Immature natural killer cell (primary cell): ENCODE measurements at places on chromosomes 7 and 10.

DNA sequence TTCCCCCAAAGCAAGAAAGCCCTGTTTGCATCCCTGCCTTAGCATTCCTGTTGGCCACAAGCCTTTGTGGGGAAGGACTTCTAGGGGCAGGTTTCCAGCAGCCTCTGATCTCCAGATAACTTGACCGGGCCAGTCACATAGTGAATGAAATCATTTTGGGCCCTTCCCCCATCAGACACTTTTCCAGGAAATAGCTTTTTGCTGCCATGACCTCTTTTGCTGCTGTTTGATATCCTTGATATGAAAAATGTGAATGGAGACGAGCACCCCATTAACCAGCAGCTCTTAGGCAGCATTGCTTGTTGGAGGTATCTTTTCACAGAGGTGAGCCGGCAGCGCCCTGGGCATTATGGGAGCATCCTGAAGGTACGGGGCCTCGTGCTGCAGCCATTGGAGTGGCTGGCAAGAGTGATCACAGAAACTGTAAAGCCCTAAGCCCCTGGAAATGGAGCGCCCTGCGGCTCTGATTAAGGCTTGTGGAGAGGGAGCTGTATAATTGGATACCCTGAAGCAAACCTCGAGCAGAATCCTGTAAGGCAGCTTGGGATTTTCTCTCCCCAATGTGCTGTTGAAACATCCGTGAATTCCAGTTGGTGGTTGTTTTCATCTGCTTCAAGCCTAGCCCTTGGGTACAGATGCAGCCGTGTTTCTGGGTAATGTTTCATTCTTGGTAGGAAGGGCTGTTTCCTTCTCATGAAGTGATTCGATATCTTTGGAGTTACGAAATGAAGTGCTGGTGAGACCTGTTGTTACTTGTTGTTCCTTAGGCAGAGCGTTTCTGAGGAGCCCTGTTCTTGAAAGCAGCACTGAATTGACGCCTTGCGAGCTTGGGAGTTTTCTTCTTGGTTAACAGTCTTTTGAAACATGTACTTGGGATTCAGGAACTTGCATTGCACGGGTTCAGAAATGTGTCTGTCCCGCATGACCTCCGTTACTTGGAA, 179.0 kb downstream of the PTEN start:
- no peaks in the 10 kb centered on the region for H3K36me3 ChIP-seq
- peaks cover 14% of the 10 kb centered on the region for H3K4me1 ChIP-seq
- H3K27me3 ChIP-seq: peaks cover 10% of the 10 kb centered on the region
- DNase-seq: no peak
- H3K4me3 ChIP-seq: no peak overlapping the region

DNA sequence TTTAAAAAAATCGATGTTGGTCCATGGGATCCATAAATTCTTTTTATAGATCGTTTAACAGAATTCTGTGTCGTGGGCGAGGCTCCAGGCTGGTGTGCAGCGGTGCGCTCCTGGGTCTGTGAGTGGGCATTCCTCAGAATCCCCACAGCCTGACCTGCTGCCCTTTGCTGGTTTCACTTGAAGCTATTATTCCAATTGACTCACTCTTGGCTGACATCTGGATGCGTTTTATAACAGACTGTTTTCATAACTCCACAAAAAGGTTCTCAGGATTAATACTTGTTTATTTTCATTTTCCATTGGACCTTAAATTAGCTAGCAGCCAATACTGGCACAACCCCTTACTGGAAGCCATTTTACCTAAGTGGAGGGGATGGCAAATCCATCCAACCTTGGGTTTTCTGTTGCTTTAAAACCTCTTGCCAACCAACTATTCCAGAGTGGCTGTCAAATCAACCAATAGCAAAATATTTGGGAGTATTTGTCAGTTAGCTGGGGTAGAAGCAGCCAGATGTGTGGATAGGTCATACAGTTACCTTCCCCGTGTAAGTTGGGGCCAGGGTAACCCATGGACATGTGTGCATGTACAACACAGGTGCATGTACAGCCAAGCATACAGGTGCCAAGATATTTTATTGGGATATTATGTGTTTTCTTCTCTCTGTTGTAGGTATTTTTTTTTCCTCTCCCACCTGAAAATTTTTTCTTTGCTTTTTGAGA, 160.7 kb upstream of the ZNF32 start:
- H3K4me3 ChIP-seq: no peak overlapping the region
- H3K4me1 ChIP-seq: peaks cover 28% of the 10 kb centered on the region
- peaks cover 4% of the 10 kb centered on the region for H3K36me3 ChIP-seq
- H3K27ac ChIP-seq: no peak overlapping the region
- H3K27me3 ChIP-seq: peaks cover 2% of the 10 kb centered on the region
- DNase-seq: no peak

GRCh38 chr10:59991661-59992060, 85.3 kb upstream of the CCDC6 start:
- peaks cover 4% of the 10 kb centered on the region for H3K27me3 ChIP-seq
- peak overlapping the region; percentile 48 for H3K4me3 ChIP-seq
- H3K36me3 ChIP-seq: no peaks in the 10 kb centered on the region
- no peak overlapping the region for H3K27ac ChIP-seq
- peaks cover 7% of the 10 kb centered on the region for H3K4me1 ChIP-seq

GRCh38 chr7:25656581-25657026, 428.3 kb upstream of the NPVF start:
- H3K27ac ChIP-seq: no peak overlapping the region
- H3K27me3 ChIP-seq: peaks cover 12% of the 10 kb centered on the region
- DNase-seq: no peak
- H3K36me3 ChIP-seq: no peaks in the 10 kb centered on the region
- H3K4me3 ChIP-seq: no peak overlapping the region
- H3K4me1 ChIP-seq: no peaks in the 10 kb centered on the region

GRCh38 chr10:121284936-121285335, 313.3 kb downstream of the FGFR2 start:
- no peak overlapping the region for H3K27ac ChIP-seq
- no peaks in the 10 kb centered on the region for H3K36me3 ChIP-seq
- H3K4me3 ChIP-seq: no peak overlapping the region

DNA sequence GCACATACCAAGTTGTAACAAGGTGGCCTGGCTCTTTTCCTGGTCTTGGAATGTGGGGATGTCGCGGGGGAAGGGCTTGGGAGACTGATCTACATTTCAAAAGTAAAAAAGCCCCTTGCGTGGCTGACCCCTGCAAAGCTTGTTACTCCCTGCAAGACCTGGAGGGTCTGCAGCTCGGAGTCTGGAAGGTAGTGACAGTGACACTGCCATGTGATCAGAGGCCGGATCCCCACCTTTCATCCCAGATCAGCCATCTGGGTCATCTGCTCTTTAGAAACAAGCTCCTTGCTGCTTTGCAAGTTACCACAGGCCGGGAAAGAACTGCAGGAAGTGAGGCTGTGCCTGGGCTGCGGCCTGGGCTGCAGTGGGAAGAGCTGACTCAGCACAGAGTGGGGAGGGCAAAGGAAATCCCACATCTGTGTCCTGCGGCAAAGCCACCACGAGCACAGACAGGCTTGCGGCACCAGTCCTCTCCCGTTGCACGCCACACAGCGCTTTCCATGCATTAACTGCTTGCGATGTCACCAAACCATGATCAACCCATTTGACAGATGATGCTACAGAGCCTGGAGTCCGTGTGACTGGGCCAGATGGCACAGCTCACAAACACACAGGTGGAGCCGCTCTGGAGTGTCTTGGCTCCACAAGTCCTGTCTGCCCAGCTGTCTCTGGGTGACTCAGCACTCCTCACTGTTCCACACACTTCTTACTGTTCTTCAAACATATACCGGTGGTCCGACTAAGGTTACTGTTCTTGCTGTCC, 97.7 kb downstream of the SH3PXD2A start:
- peaks cover 19% of the 10 kb centered on the region for H3K4me1 ChIP-seq
- peak overlapping the region; percentile 23 for H3K4me3 ChIP-seq
- peak; percentile 14 for DNase-seq

DNA sequence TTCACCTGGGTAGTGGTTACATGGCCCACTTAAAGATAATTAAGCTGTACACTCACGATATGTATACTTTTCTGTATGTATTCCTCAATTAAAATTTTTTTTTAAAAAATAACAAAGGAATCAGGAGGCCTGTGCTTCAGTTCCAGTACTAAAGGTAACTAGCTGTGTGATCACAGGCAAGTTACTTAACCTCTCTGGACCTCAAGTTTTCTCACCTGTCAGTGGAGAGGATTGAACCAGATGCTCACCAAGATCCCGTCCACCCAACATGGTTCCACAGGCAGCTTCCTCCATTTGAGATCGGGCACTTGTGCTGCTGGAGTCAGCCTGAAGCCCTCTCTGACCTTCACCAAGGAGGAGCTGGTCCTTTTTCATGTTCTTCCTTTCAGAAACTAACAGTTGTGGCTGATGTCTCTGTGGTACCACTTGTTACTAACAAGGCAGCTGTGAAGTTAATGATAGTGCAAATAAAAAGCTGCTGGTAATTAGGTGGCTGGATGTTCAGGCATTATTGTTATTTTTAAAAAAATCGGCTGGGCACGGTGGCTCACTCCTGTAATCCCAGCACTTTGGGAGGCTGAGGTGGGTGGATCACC, 29.4 kb upstream of the SMNDC1 start:
- peaks cover 3% of the 10 kb centered on the region for H3K36me3 ChIP-seq
- peaks cover 10% of the 10 kb centered on the region for H3K4me1 ChIP-seq
- no peak overlapping the region for H3K27ac ChIP-seq
- H3K4me3 ChIP-seq: no peak overlapping the region
- DNase-seq: no peak

DNA sequence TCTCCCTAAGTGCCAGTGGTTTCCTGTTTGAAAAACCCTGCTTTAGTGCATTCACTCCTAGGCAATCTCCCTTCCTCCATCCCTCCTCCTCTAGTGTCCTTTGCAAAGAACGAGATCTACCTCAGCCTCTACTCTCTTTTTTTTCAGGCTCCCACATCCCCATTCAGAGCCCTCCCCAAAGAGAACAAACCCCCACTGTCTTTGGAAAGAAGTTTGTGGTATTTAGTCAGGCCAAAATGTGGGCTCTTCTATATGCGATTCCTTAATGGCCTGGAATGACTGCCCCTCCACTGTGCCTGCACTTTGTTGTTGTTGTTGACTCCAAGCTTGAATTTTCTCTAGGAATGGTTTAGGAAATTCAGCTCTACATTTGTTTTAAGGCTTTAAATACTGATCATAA, 36.3 kb downstream of the PALS2 start:
- H3K4me3 ChIP-seq: no peak overlapping the region
- DNase-seq: no peak
- no peaks in the 10 kb centered on the region for H3K4me1 ChIP-seq
- peaks cover 1% of the 10 kb centered on the region for H3K27me3 ChIP-seq
- peaks cover 4% of the 10 kb centered on the region for H3K36me3 ChIP-seq
- H3K27ac ChIP-seq: no peak overlapping the region
